GOT3 (cell line): ENCODE measurements at places on chromosomes 6 and 20.

DNA sequence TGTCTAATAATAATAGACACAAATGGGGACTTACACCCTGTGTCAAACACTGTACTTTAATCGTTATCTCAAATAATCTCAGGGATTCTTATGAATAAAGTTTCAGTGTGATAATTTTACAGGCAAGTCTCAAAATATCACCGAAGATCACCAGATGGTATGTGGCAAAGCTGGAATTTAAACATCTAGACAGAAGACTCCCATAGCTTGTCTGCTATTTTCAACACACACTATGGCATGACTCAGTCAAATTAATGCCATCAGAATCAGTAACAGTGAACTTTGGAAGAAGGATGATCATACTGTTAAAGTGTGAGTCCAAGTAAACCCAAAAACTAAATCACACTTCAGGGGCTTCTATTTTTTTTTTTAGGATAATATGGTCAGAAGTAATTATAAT is 867.6 kb upstream of the FLRT3 start:
- no peak for DNase-seq

- no peak for DNase-seq
Measured at GRCh38 chr6:75285283-75285639, 669 bp upstream of the TMEM30A start.

- DNase-seq, result no peak
Measured at GRCh38 chr6:127202676-127203075, 64.0 kb upstream of the RNF146 start.

GRCh38 chr20:24448170-24448569 is 21.3 kb upstream of the SYNDIG1 start:
- DNase-seq, result no peak

GRCh38 chr6:35590622-35591066 is 77.9 kb upstream of the TULP1 start:
- DNase-seq, result no peak

GRCh38 chr6:84422380-84422968 is 195.0 kb upstream of the CEP162 start:
- DNase-seq, result no peak

DNA sequence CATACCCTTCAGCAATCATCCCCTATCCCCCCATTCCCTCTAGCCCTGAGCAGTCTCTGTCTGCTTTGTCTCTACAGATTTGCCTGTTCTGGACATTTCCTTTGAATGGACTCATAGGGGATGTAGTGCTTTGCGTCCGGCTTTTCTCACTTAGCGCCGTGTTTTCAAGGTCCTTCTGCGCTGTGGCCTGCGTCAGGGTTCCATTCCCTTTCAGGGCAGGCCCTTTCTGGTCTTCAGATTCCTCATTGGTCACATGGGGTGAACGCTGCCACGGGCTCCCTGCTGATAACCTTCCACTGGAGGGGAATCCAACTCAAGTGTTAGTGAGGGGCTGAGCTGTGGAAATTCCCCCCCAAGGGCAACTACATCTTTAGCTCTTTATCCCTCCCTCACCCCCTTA is 36.4 kb upstream of the APCDD1L start:
- DNase-seq, result no peak

DNA sequence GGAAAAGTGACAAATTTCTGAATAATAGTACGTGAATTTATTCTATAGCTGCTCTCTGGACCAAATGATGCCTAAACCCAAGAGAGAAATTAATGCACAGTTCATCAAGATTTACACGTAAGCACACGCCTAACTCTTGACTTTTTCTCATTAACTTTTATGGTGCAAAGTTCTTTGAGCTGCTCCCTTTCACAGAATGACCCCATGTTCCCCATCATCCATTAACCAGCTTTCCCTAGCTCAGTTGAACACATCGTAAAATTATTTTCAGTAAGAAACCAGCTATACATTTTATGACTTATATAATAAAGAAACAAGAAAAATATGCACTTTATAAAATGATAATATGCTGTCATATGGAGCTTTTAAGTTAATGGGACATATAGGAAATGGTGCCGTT is 54.3 kb downstream of the ID4 start:
- DNase-seq, result no peak

DNA sequence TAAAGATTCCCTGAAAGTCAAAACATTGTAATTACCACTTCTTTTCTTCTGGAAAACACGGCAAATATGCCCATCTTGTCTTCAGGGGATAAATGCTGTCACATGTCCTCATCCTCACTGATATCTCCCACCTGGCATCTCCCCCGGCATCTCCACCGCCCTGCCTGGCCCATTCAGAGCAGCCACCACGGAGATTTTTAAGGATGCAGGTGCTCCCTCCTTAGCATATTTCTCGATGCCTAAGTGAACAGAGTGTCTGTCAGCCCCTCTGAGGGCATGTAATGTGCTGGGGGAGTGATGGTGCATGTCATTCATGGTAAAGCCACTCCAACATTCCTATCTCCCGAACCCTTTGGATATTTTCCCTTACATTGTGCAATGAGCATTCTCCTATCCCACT is 215.5 kb downstream of the PREX1 start:
- no peak for DNase-seq

GRCh38 chr20:51995551-51995951 is 193.2 kb upstream of the SALL4 start:
- no peak for DNase-seq

GRCh38 chr6:135044639-135045038 is 10.0 kb downstream of the HBS1L start:
- no peak for DNase-seq

DNA sequence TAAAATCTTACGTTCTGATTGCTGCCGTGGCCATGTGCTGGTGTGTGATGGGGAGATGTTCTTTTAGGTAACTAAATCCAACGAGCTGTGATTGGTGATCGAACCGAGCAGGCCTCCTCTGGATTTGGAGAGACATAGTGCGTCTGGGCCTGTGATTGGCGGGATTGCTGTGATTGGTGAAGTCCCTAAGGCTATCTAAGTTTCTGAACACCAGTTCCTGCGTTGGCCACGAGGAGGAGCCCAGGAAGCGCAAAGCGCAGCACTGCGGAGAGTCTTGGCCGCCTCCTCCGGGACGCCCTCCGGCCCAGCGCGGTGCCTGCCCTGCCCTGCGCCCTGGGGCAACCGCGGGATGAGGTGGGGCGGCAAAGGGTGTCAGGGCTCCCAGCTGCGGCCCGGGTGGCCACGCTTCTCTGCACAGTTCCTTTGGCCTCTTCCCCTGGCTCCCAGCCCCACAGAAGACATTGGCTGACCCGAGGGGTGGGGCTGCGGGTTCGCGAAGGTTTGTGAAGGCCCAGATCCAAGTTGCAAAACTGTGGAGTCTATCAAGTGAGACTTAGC is 33.0 kb downstream of the HNF4A start:
- no peak for DNase-seq

GRCh38 chr6:150208611-150209352 is 65.9 kb downstream of the PPP1R14C start:
- no peak for DNase-seq

DNA sequence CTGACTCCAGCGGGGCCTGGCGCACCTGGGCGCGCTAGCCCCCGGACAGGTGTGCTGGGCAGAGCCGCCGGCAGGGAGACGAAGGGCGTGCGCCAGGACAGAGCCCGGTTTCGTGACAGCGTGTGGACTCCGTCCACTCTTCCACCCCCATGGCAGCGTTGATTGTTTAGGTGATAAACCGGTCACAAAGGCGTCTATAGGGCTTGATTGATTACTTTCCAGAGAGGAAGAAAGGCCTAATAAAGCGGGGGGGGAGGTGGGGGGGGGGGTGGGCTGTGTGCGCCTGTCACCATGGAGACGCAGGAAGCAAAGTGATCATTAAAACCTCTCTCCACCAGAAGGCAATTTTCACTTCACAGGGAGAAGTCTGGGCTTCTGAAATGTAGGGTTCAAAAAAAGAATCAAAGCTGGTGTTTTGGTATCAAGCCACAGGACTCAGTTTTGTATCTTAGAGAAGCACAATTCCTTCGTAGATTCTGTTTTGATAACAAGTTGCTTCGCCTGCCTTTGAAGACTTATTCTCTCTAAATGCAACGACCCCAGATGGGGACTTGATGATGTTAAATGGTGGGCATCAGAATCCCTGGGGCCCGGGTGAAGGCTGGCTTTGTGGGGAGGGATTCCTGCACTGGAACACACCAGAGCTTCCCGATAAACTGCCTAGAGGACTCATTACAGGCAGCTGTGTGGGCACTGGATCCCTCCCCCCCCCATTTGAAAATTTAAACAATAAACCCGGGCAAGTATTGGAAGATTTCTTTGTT is 1.4 kb downstream of the PHACTR3 start:
- DNase-seq, result no peak

GRCh38 chr6:99614430-99615186 is 8.0 kb downstream of the PRDM13 start:
- no peak for DNase-seq

DNA sequence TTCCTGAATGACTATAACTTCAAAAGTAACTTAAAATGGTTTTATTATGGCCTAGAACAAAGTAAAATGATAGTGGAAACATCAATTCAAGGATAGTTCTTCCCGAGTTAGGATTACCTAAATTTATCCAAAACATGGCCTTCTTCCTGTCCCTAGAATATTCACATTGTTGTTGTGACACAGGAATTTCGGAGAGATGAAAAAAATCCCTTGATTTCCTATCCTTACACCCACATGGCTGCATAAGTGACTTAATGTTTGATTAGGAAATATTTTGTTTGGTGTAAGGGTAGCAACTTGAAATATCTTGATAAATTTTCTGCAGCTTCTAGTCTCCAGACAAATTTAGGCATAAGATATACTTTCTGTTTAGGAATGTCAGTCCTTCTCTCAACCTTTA is 27.8 kb downstream of the ZNF451 start:
- DNase-seq, result no peak

- DNase-seq, result no peak
Measured at GRCh38 chr6:5670811-5671561, 335.7 kb downstream of the NRN1 start.

DNA sequence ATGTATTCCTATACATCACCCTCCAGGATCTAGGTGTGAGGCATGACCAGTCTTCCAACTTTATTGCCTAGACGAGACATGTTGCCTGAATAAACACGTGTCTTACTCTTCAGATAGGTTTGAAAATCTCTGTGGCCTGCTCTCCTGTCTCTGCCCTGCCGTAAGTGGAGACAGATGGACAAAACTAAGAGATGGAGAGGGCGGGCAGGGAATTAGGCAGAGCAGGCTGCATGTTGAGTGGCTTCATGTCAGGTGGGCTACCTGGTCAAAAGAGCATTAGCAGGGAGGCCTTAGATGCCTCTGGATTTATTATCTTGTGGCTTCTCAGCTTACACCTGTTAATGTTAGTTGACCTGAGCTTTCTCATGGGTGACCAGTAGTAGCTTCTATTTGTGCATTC is 59.0 kb upstream of the TULP4 start:
- DNase-seq, result no peak

DNA sequence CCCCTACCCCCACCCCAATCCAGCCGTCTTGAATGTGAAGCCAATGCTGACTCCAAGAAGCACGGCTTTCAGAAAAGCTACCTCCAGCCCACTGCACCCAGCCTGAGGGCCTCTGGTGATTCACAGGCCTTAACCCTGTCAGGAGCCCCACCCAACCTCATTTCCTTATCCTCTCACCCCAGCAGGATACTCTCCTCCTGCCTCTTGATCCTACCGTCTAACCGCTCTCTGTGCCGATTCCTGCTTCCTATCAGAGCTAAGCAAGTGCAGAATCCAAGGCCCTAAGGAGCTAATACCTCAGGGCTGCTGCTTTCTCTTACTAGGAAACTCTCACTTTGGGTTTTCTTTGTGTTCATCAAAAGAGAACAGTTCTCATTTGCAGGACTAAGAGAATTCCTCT is 47.2 kb downstream of the TRERF1 start:
- no peak for DNase-seq

GRCh38 chr6:52221302-52221701 is 23.0 kb downstream of the IL17F start:
- no peak for DNase-seq
